ENCODE measurements at places on chromosomes 12 and 14.
A peak's percentile ranks its signal among the peaks of the same experiment; 100 is the strongest.

- no peaks in the 10 kb centered on the region for H3K27me3 ChIP-seq
- H3K36me3 ChIP-seq, result peaks cover 97% of the 10 kb centered on the region
- no peak overlapping the region for H3K27ac ChIP-seq
- H3K4me3 ChIP-seq, result no peak overlapping the region
- H3K4me1 ChIP-seq, result no peaks in the 10 kb centered on the region
- no peak for DNase-seq
These were observed 9.4 kb downstream of the EMG1 start for GRCh38 chr12:6980075-6980474.

GRCh38 chr12:25480145-25480544 is 72.9 kb downstream of the LMNTD1 start:
- no peaks in the 10 kb centered on the region for H3K36me3 ChIP-seq
- no peak overlapping the region for H3K27ac ChIP-seq
- no peaks in the 10 kb centered on the region for H3K27me3 ChIP-seq
- H3K4me1 ChIP-seq, result no peaks in the 10 kb centered on the region
- no peak overlapping the region for H3K4me3 ChIP-seq

GRCh38 chr14:53751650-53752049 is 205.0 kb downstream of the BMP4 start:
- H3K27ac ChIP-seq, result no peak overlapping the region
- H3K4me1 ChIP-seq, result no peaks in the 10 kb centered on the region
- no peaks in the 10 kb centered on the region for H3K36me3 ChIP-seq
- DNase-seq, result no peak
- H3K27me3 ChIP-seq, result no peaks in the 10 kb centered on the region

DNA sequence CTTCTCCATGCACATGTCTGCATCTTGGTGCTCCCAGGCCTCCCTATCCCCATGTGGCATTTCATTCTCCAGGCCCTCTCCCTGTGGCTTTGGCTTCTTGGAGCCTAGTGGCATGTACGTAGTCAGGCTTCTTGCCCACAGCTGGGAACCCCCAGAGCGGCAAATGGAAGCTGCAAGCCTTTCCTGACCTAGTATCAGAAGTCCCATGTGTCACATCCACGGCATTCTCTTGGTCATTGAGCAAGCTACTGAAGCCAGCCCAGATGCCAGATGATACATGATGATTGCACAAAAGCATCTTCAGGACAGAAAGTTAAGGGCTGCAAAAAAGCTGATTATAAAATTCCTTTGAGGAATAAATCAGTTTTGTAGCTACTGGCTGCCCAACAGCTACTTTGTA is 154.9 kb downstream of the PELI2 start:
- peaks cover 3% of the 10 kb centered on the region for H3K4me1 ChIP-seq
- DNase-seq, result no peak
- H3K27me3 ChIP-seq, result no peaks in the 10 kb centered on the region
- H3K36me3 ChIP-seq, result no peaks in the 10 kb centered on the region
- H3K4me3 ChIP-seq, result no peak overlapping the region

- no peaks in the 10 kb centered on the region for H3K27me3 ChIP-seq
- peak overlapping the region; percentile 77 for H3K4me3 ChIP-seq
- DNase-seq, result no peak
- no peak overlapping the region for H3K27ac ChIP-seq
These were observed 934 bp upstream of the ZC2HC1C start for GRCh38 chr14:75068294-75069120.

DNA sequence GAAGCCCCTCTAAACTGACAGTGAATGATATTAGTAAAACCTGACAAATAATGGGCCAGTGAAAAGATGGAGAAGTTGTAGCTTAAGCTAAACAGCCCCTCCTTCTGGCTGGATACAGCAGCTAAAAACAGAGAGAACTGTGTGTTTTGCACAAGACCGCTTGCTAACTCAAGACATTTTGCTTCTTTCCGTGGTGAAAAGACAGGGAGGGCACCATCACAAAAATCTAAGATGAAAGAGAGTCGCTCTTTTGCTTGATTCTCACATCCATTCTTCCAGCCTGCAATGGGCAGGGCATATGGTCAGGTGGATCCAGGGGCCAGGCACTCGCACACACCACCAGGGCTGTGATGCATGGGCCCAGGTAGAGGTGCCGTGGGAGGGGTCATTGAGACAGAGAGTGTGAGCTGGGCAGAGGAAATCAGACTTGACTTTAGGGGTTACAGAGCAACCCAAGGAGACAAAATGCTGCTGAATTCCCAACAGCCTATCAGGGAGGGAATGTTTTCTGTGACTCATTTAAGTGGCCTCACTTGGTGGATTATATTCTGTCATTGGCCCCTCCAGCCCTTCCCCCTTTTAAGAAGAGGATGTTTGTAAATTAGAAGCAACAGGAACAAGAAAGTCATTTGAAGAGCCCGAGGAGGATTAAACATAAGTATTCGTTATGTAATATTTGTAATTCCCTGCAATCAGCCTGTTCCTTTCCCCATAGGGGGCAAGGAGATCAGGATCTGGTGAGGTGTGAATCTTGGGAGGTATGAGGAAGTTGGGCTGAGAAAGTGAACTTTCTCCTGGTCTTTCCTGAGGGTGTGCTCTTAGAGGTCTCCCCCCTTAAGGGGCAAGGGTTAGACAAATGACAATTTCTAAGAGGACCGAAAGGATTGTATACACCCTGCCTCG is 12.3 kb downstream of the EMP1 start:
- no peak for DNase-seq
- no peak overlapping the region for H3K4me3 ChIP-seq
- no peaks in the 10 kb centered on the region for H3K27me3 ChIP-seq
- H3K4me1 ChIP-seq, result peaks cover 49% of the 10 kb centered on the region
- no peaks in the 10 kb centered on the region for H3K36me3 ChIP-seq
- no peak overlapping the region for H3K27ac ChIP-seq

DNA sequence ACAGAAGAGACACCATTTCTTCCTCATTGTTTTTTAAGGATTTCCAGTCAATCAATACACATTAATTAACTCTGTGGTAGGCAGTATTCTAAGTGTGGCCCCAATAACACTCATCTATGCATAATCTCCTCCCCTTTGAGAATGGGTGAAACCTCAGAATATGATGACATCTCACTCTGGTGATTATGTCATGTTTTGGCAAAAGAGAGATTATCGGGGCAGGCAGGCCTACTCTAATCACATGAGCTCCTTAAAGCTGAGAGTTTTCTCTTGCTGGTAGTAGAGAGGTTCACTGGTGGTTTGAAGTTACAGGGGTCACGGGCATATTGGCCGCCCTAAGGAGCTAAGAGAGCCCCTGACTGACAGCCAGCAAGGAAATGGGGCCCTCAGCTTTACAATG is 7.1 kb upstream of the LGMN start:
- H3K27me3 ChIP-seq, result no peaks in the 10 kb centered on the region
- H3K36me3 ChIP-seq, result no peaks in the 10 kb centered on the region
- no peak overlapping the region for H3K27ac ChIP-seq
- H3K4me1 ChIP-seq, result no peaks in the 10 kb centered on the region
- DNase-seq, result no peak

DNA sequence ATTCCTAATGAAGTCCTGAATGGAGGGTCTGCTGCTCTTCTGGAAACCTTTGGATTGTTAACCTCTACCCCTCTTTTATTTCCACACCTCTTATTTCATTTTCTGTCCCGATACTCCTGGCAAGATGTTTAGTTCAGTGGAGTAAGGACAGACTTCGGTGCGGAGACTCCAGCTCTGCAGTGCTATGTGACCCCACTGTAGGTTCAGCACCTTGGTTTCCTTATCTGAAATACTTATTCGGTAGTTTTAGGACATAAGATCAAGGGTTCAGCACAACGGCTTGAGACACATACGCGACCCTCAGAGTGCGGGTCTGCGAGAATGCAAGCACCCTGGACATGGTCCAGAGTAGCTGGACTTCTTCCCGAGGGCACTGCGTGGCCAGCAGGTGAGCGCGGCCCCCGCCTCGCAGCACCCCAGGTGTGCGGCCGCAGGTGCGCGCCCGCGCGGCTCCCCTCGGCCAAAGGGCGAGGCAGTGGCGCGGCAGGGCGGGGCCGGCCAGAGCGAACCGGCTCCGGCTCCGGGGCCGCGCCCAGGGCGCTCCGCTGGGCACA is 465 bp upstream of the FGD4 start:
- H3K27me3 ChIP-seq, result peaks cover 11% of the 10 kb centered on the region
- DNase-seq, result no peak
- peak overlapping the region; percentile 71 for H3K4me3 ChIP-seq
- H3K27ac ChIP-seq, result peak overlapping the region; percentile 66
- H3K36me3 ChIP-seq, result no peaks in the 10 kb centered on the region

DNA sequence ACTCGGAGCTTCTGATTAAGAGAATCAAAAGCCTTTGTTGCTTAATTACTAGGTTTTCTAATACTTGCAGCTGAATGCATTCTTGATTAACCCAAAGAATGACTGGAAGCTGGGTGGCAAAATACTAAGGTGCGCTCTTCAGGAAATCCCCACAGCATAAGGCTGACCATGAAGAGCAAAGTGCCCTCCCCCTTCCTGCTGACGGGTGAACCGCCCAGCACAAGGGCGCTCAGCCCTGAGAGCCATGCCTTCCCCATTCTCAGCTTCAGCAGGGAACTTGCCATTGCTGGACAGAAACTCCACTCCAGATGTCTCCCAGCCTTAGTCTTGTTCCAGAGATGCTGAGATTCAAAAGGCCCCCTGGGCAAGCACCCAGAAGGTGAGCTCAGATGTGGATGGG is 27.2 kb upstream of the FBRSL1 start:
- H3K36me3 ChIP-seq, result no peaks in the 10 kb centered on the region
- no peak for DNase-seq
- H3K4me1 ChIP-seq, result peaks cover 14% of the 10 kb centered on the region
- H3K4me3 ChIP-seq, result no peak overlapping the region
- no peak overlapping the region for H3K27ac ChIP-seq
- no peaks in the 10 kb centered on the region for H3K27me3 ChIP-seq

DNA sequence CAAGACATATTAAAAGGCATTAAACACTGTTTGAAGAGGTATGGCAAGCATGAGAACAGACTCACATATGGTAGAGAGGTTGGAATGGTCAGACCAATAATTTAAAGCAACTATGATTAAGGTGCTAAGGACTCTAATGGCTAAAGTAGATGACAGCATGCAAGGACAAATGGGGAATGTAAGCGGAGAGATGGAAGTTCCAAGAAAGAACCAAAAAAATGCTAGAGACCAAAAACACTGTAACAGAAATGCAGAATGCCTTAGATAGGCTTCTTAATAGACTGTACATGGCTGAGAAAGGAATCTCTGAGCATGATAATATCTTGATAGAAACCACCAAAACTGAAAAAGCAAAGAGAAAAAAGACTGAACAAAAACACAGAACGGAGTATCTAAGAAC is 77.4 kb downstream of the RIN3 start:
- H3K4me1 ChIP-seq, result no peaks in the 10 kb centered on the region
- H3K36me3 ChIP-seq, result no peaks in the 10 kb centered on the region
- no peak for DNase-seq
- H3K27ac ChIP-seq, result no peak overlapping the region
- no peaks in the 10 kb centered on the region for H3K27me3 ChIP-seq

DNA sequence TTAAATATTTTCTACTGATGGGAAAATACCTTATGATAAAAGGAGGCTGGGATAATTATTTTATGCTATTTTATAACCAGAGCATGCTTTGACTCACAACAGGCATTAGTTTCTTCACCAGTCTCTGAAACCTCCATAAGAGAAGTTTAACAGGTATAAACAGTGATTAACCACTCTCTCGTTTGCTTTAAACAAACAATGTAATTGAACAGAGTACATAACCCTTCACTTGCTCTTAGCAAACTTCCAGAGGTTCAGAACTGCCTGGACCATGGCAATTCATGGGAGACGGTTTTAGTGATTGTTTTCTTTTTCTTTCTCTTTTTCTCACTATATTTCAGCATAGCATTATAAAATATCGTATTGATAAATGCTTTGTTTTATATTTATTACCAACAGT is 35.3 kb downstream of the CFAP251 start:
- DNase-seq, result no peak
- H3K27ac ChIP-seq, result no peak overlapping the region
- peaks cover 2% of the 10 kb centered on the region for H3K4me1 ChIP-seq

- no peaks in the 10 kb centered on the region for H3K27me3 ChIP-seq
- DNase-seq, result peak; percentile 70
- H3K27ac ChIP-seq, result no peak overlapping the region
- H3K4me1 ChIP-seq, result peaks cover 18% of the 10 kb centered on the region
These were observed 67.1 kb downstream of the TUNAR start for GRCh38 chr14:95943699-95944098.

DNA sequence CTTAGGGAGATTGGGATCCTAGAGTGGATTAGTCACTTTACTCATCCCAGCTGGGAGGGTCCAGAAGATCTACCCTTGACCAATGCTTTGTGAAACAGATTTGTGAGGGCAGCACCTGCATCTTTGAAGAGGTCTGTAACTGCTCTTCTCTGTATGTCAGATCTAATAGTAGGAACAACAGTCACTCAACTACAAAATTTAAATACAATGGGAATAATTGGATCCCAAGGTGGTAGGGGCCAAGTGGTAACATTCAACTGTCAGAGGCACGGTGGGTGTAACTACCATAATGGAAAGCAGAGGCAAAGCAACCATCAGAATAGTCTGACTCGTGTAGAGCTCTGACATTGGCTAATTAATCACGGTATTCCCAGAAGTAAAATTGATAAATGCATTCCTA is 55.8 kb downstream of the ITPR2 start:
- no peak overlapping the region for H3K27ac ChIP-seq
- no peak for DNase-seq
- H3K4me3 ChIP-seq, result no peak overlapping the region
- H3K36me3 ChIP-seq, result no peaks in the 10 kb centered on the region
- no peaks in the 10 kb centered on the region for H3K27me3 ChIP-seq
- no peaks in the 10 kb centered on the region for H3K4me1 ChIP-seq

- peak; percentile 29 for DNase-seq
- H3K36me3 ChIP-seq, result peaks cover 45% of the 10 kb centered on the region
- peak overlapping the region; percentile 99 for H3K4me3 ChIP-seq
- peak overlapping the region; percentile 88 for H3K27ac ChIP-seq
- no peaks in the 10 kb centered on the region for H3K27me3 ChIP-seq
- no peaks in the 10 kb centered on the region for H3K4me1 ChIP-seq
These were observed 679 bp downstream of the ARF6 start for GRCh38 chr14:49893309-49894213.

DNA sequence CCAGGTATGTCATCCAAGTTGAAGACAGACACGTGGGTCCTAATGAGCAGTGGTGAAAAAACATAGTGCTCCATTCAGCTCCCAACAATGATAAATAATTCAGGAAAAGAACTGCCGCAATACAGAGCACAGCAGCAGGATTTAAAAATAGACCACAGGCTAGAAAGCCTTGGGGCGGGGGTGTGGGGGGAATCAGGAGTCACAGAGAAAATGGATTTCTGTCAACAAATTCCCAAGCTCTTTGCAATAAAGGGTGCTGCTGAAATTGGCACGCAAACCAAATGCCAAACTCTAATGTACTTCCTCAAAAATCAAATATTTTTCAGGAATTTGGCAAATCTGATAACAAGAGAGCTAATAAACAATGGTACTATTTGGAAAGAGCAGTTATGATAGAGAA is 58.6 kb downstream of the R3HDM2 start:
- DNase-seq, result no peak
- no peak overlapping the region for H3K4me3 ChIP-seq
- H3K27ac ChIP-seq, result no peak overlapping the region

DNA sequence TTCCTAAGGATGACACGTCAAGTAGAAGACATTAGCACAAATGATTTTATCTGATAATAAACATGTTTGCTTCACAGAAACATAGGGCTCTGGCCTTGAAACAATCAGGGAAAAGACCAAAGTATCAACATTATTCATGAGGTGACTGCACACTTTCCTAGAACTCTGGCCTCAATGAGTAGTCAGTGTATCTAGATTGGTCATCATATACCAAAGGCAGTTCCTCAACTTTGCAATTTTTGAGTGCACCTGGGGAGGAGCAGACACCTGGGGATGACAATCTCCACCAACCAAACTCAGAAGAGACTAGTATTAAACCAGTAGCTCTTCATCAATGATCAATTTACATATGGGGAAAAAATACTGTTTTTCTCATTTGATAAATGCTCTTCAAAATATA is 4.5 kb downstream of the EDDM3A start:
- H3K4me1 ChIP-seq, result no peaks in the 10 kb centered on the region
- H3K27ac ChIP-seq, result no peak overlapping the region
- H3K4me3 ChIP-seq, result no peak overlapping the region
- H3K27me3 ChIP-seq, result peaks cover 3% of the 10 kb centered on the region
- DNase-seq, result no peak

Measured in neuronal stem cell (in vitro differentiated cells).